Stimulated activated CD8-positive, alpha-beta memory T cell treated with anti-CD3 and anti-CD28 coated beads, Interleukin-4, amount 100 ng/mL, for 1 hour (primary cell): ENCODE measurements at places on chromosomes 1 and 21.

DNA sequence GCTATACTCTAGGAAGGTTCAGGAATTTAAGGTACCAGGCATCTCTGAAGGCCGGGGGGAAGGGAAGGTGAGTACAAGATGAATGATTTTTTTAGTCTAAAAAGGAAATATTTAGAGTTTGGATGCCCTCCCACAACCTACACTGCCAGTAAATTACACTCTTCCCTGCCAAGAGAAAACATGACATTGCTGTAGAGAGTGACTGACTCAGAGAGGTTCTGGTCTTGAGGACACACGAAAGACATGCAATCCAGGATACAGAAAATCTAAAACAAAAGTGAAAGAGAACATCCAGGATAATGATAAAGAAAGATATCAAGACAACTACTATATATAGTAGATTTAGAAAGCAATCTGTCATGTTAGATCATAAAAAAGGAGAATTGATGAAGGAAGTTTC is 200.5 kb downstream of the TYW3 start:
- DNase-seq: no peak

GRCh38 chr1:207965392-207966387 is 54.8 kb upstream of the CD34 start:
- DNase-seq: no peak

DNA sequence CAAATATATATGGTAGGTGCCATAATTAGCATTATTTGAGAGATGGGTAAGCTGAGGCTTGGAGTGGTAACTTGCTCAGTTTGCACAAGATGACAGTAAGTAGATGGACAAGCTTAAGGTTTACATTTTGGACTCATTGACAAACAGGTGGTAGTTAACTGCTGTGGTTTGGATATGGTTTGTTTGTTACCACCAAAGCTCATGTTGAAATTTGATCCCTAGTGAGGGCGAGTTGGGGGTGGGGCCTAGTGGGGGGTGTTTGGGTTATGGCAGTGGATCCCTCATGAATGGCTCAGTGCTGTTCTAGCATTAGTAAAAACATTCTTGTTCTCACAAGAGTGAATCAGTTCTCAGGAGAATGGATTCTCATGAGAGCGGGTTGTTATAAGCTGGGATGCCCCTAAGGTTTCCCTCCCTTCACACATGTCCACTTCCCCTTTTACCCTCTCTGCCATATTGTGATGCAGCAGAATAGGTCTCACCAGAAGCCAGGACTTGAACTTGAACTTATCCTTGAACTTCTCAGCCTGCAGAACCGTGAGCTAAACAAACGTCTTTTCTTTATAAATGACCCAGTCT is 6.6 kb upstream of the PRRX1 start:
- DNase-seq: no peak

DNA sequence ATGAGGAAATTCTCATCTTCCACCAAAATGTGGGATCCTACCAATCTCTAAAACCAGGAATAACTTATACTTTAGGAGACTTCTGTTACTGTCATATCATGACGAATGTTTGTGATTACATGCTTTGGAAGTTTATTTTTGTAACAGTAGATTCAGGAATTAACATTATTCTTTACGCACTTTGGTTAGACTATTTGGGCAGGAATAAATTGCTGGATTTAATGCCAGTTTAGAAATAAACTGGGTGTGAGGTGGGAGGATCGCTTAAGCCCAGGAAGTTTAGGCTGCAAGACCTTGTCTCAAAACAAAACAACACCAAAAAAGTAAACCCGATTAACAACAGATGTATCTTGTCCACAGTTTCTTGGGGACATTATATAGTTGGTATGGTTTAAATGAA is 52.1 kb downstream of the MIGA1 start:
- no peak for DNase-seq

- no peak for DNase-seq
Observed at GRCh38 chr1:156652131-156652991, 10.4 kb downstream of the BCAN start.

DNA sequence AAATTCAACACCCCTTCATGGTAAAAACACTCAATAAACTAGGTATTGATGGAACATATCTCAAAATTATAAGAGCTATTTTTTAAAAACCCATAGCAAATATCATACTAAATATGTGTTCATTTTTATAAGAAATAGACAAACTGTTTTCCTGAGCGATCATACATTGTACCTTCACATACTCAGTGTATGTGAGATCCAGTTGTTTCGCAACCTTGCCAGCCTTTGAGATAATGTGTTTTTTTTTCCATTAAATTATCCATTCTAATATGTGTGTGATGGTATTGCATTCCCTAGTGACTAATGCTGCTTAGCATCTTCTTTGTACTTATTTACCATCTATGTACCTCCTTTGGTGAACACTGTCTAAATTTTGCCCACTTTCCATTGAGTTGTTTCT is 47.1 kb downstream of the CFH start:
- DNase-seq: no peak
